Cortex of kidney (tissue), 1 donor: ENCODE measurements at places on chromosomes 6 and 20.

DNA sequence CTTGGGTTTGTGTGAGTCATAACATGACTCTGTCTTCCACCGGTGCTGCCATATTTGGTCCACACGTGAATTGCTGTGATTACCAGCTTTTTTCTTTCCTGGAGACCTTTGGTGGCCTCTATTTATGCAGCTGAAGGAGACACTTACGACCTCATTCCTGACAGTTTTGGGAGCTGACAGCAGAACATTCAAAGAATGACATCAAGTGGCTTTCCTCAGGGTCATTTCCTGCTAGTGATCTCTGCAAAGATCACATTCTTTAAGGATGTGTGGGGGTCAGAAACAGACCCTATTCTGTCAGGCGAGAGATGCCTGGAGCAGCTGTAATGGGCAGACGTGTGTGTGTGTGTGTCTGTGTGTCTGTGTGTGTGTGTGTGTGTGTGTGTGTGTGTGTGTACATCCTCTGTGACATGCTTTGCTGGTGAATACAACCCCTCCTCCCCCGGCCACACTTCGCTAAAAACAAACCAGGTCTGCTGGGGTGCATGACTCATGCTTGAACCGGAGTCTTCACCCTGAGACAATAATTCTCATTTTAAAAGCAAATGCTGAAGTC is 115.6 kb downstream of the TMEM170B start:
- no peak for DNase-seq

DNA sequence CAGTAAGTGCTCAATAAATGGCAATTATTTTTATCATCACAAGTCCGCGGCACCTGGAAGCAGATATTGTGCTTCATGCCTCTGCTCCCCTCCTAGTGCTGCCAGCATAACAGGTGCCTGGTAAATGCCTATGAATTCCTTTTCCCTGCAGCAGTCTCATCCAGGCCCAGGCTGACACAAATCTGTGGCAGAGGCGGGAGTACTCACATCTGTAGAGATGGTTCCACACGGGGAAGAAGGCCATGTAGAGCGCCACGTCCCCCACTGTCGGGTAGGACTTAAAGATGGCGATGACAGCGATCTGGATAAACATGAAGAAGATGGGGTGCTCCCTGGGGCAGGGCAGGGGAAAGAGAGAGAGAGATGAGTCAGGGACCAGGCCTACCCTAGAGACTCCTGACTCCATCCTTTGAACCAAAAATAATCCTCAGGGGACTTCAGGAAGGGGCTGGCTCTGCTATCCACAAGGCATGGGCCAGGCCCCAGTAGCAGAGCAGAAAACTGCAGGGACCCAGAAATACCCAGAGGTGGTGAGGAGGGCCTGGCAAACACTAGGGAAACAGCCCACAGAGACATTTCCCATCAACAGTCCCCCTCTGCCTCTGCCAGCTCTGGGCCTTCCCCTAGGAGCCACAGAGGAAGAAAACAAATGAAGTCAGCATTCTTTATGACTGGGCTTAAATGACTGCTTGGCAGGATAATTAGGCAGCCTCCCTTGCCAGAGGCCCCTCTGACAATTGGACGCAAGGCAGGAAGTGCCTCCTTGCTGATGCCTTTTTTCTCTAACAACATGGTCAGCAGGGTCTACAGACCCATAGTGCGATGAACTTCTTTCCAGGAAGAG is 23.0 kb downstream of the MAP1LC3A start:
- no peak for DNase-seq

DNA sequence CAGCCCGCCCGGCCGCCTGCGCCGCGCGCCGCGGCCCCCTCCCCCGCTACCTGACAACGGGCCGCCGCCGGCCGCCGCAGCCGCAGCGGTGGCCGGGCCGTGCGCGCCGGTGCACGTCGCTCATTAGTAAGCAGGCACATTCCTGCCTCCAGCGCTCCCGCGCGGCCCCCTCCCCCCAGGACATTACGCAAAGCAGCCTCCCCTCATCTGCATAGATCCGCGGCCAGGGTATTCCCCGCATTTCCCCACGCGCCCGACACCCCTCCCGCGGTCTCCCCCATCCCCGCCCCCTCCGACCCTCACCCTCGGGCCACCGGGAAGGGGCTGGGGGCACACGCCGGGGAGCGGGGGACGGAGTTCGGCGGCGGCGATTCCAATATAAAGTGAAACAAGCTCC is at the start of gene HIVEP2:
Gene HIVEP2 (minus strand): TSS at position 128 of the 397 bp plus-strand sequence. CDS start 170,438 bp downstream, outside the sequence.
- DNase-seq = no peak

GRCh38 chr6:113539202-113539601 is 317.9 kb upstream of the MARCKS start:
- no peak for DNase-seq

GRCh38 chr6:26404546-26404945 is 2.5 kb downstream of the BTN3A1 start:
- DNase-seq = no peak

DNA sequence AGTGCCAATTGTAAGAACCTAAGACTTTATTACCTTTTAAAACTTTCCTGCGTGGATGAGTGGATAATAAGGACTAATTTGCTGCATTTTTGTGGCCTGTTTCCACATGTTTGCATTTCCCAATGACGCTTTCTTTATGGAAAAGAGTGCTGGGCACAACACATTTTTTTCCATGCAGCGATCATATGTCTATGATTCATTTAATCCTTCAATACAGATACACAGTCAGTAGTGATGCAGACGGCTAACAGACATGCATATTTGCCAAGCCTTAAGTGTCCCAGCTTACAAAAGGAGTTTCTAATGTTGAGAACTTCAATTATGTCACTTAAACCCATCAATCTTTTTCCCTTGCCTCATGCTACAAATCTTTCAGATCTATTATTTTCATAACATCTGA is 239.8 kb upstream of the PREP start:
- no peak for DNase-seq

DNA sequence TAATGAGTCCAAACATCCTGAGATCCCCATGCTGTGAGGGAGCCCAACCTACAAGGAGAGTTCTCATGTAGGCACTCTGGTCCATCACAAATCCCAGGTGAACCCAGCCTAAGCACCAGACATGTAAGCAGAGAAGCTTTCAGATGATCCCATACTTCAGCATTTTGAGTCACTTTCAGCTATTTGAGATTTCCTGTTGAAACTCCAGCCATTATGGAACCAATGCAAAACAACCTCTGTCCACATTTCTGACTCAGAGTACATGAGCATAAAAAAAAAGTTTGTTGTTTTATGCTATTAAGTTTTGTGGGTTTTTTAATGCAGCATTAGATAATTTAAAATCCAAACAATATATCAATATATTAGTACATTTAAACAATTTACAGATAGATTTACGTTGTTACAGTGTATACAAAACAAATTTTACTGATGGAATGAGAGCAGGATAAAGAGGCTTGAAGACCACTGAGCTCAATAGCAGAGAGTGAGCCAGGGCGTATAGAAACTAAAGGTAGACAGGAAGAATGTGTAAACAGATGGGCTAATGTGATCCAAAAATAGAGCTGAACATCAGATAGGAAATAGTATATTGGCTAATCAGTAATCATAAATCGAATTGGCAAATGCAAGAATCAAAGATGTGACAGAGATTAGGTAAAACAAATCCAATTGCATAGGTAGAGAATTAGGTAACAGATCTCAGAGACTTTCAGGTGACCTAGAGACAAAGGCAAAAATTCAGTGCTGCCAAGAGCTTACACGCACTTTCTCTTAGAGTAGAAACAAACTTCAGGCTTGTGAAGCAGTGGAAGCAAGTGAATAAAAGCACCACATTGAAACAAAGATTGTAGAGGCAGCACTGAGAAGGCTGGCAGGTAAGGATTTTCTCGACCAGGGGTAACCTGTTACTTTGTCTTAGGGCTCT is 36.2 kb upstream of the PLCB1 start:
- no peak for DNase-seq

DNA sequence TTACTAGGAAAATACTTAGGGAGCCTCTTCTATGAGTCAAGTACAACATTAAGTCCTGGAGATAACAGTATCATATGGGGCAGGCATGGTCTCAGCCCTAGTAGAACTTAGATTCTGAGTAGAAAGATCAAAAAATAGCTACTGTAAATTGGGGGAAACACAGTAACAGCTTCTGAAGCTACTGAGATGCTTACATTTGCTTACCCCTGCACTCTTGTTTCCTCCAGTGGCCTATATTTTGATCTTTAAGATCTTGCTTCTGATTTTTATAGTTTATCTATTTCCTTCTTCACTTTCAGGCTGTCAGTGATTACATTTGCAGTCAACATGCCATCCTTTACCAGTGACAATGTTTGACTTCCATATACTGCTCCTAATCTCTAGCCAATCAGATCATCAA is 35.3 kb downstream of the HIVEP2 start:
- no peak for DNase-seq

DNA sequence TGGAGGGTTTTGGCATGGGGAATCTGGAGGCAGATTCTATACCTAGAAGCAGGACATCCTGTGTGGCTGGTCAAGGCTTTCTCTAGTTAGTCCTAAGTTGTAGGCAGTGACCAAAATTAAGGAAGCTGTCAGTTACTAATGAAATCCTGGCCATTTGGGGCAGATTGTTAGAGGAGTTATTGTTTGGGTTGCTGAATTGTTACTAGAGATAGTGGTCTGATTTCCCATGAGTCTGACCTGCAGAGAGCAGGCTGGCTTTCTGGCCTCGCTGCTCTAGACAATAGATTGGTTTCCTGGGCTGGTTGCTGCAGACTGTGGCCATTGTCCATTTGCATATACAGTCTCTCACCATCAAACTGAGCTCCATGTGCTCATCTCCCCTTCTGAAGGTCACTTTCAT is 205.0 kb upstream of the SASH1 start:
- DNase-seq = no peak

GRCh38 chr6:166664135-166664534 is 37.1 kb upstream of the RPS6KA2 start:
- no peak for DNase-seq

- DNase-seq = no peak
Measured at GRCh38 chr6:32635526-32636123, 1.6 kb upstream of the HLA-DQA1 start.

DNA sequence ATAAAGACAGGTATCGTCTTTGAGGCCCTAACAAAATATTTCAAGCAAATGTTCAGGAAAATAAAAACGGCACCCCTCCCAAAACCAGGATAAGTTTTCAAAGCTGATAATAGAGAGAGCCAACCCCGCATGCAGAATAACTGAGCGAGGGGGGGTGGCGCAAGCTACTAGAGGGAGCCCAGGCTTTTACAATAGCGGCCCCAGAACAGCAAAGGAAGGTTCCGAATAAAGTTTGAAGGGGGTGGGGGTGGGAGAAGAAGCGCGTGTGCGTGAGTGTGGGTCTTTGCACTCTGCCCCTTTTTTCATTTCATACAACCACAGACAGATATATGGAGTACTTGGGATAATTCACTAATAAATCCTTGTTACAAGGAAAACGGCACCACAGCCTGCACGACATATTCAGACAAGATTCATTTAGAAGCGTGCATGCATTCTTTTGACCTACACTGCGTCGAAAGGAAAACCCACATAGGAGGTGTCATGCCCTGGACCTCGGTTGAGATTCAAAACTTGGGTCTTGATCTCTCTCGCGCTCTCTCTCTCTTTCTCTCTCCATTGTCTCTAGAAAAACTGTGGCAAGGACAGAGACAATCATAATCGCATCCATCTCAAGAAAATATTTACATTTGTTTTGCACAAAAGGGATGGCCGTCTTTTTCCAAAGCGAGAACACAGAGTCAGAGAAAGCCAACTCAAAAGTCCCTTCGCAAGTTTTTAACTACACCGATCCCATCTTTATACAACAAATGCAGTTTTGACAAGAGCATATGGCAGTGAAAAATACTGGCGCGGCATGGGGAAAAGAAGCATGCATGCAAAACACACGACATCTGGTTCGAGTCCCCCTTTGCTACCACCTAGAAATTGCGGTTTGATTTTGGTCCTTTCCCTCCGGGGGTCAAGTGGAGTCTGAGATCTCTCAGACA is 1.6 kb downstream of the OLIG3 start:
- no peak for DNase-seq

- DNase-seq = no peak
Measured at GRCh38 chr6:7261032-7261841, 51.8 kb downstream of the SSR1 start.

- no peak for DNase-seq
Measured at GRCh38 chr6:146253691-146254090, 224.8 kb downstream of the GRM1 start.

DNA sequence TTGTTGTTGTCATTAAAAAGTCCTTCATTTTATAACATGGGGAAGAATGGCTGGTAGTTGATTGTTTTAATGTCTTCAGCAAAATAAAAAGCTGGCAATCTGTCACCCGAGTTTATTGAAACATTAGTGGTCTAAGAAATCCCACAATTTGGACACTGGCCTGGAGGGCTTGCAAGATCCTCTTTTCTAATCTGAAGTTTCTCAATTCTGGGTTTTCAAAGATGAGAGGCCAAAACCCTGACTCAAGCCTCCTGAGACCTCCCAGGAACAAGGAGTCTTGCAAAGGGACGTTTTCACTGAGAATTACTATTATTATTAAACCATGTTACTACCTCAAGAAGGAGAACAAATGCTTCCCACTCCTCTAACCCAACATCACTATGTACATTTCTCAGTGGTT is 19.5 kb downstream of the MAP1LC3A start:
- no peak for DNase-seq

GRCh38 chr6:41705996-41706835 is 29.2 kb downstream of the TFEB start:
- DNase-seq = no peak

DNA sequence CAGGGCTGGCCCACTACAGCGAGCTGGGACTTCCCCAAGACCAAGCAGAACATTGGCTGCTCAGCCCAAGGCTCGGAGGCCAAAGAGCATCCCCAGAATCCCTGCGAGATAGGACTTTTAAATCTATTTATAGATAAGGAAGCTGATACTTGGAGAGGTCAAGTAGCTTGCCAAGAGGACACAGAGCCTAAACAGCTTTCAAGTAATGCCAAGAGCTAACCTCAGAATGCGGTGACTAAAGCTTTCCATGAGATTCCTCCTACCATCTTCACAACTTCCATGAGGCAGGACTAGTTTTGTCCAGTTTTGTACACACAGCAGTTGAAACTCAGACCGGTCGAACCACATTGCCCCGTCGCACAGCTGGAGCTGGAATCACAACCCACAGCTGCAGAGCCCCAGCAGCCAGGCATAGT is 168.1 kb upstream of the TOP1 start:
- no peak for DNase-seq

GRCh38 chr6:132843316-132844035 is 29.1 kb downstream of the RPS12 start:
- DNase-seq = no peak

DNA sequence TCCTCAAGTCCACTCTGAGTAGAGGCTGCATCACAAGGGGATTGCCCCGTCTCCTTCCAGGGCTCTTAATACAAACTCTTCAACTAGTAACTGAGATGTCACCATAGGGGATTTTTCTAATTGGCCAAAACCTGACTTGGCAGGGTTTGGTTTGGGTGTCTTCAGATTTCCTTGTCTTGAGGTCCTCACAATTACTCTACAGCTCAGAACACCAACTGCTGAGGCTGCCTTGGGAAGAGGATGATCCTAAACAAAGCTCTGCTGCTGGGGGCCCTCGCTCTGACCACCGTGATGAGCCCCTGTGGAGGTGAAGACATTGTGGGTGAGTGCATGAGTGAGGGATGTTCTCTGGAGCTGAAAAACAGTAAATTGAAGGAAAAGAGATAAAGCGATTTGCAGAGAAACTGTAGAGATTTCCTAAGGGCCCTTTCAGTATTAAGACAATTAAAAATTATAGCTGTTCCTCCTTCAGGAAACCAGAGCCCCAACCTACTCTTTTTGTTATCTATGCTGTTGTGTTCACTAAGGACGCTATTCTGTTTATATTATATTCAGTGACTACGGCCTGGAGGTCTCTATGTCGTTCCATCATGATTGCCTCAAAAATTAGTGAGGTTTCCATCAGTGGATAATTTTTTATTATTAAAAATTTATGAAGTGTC is at the start of gene HLA-DQA1:
Gene HLA-DQA1 (plus strand): TSS at position 188 of the 662 bp plus-strand sequence. CDS start 53 bp downstream, at position 241.
- no peak for DNase-seq

GRCh38 chr6:113190170-113190569 is 667.0 kb upstream of the MARCKS start:
- no peak for DNase-seq
